ENCODE measurements at places on chromosomes 4 and X.
A peak's percentile ranks its signal among the peaks of the same experiment; 100 is the strongest.

DNA sequence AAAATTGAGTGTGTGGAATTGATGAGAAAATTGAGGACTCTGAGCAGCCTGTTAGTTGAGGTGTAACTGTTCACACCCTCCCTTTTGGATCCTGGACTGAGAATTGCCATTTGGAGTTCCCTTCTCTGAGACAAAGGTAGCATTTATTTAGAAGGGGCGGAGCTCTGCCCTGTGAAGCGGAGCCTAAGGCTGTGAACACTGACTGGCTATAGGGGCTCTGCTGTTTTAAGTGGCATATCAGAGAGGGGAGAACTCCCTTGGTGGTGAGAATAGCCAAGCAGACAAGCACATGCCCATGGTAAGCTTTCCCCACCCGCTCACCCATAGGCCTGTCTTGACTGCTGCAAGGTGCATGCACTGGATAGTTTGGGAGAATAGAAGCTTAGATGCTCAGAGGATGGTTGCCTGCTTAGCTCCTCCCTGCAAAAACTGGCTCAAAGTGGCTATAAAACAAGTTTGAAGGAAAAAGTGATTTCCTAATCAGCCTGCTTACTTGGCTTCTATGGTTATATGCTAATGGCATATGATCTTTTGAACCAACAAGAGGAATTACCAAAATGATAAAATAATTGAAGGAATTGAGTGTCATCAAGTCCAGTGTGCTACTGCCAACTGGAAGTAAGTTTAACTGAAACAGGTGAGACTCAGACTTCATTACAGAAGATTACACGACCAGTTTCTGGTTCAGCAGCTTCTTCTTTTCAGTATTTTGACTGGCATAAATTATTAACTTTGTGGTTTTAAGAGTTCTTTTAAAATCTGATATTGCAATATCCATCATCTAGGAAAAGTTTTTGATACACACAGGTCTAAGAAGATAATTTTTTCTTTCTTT, 108.4 kb downstream of the AFF1 start:
- DNase-seq, result no peak

- DNase-seq, result no peak
Observed at GRCh38 chr4:184094532-184095159, 123.0 kb downstream of the ENPP6 start.

GRCh38 chr4:128220286-128221235, 67.1 kb downstream of the PGRMC2 start:
- no peak for DNase-seq

GRCh38 chr4:112145790-112146501, 692 bp downstream of the FAM241A start:
- DNase-seq, result peak; percentile 68

DNA sequence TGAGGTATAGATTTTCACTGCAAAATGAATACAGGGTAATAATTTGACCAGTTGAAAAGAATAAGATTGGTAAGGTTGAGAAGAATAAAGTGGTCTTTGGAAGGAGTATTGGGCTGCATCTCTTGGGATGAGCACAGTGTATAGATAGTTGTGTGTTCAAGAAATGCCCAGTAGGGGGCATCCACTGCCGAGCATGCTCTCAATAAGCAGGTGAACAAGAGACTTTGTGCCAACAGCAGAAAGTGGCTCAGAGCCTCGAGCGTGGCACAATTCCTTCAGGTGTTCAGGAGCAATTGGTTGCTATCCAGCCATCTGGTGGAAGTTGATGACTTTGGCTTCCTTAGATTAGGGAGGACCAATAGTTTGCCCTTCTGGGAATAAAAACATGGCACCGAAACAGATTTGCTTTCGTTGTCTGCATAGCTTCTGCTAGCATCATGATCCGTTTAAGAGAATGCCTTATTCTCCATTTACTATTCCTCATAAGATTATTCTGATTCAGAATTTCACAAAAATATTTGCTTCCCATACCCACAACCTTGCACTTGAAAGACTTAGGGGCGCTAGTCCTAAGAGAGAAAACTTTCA, 258.1 kb upstream of the NEIL3 start:
- DNase-seq, result no peak

GRCh38 chrX:48278958-48279357, 23.8 kb downstream of the SSX1 start:
- no peak for DNase-seq

DNA sequence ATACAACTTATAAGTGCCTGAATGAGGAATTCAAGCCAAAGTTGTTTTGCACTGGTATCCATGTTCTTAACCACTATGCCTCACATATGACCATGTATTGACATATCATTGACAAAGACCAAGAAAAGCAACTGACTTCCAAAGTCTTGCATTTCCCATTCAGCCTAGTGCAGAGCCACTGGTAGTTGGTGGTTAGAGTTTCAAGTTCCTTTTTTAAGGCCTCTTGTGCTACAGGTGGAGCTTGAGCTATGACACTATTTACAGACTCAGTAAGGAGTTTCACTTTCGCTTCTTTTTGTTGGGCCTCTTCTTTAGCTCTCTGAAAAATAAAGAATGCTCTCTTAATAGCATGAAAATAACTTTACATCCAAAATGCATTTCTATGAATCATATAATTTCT, 763.0 kb downstream of the DMD start:
- DNase-seq, result no peak

- DNase-seq, result no peak
Observed at GRCh38 chr4:73853246-73853704, at the start of gene PF4V1. Gene PF4V1, plus strand, starts transcription at chr4:73853296. Its CDS starts 67 bp downstream, at chr4:73853363.

- no peak for DNase-seq
Observed at GRCh38 chr4:119666653-119667091, 38.1 kb upstream of the PDE5A start.

DNA sequence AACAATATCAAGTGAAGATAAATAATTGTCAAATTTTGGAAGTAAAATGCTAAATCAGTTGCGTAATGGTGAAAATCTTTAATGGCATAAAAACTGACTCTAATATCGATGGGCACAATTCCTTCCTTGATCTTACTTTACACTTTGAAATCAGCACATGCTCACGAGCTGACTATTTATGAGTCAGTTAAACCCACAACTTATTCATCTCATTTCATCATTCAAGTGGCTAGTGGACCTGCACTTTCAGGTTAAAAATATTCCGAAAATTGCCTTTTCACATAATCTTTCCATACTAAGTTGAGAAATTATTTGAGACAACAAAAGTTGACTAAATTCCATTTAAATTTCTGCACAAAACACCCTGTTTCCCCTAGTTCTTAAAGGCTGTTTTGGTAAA, 582.1 kb upstream of the TENM3 start:
- DNase-seq, result no peak

GRCh38 chr4:7330811-7331681, 103.7 kb downstream of the PSAPL1 start:
- DNase-seq, result no peak

DNA sequence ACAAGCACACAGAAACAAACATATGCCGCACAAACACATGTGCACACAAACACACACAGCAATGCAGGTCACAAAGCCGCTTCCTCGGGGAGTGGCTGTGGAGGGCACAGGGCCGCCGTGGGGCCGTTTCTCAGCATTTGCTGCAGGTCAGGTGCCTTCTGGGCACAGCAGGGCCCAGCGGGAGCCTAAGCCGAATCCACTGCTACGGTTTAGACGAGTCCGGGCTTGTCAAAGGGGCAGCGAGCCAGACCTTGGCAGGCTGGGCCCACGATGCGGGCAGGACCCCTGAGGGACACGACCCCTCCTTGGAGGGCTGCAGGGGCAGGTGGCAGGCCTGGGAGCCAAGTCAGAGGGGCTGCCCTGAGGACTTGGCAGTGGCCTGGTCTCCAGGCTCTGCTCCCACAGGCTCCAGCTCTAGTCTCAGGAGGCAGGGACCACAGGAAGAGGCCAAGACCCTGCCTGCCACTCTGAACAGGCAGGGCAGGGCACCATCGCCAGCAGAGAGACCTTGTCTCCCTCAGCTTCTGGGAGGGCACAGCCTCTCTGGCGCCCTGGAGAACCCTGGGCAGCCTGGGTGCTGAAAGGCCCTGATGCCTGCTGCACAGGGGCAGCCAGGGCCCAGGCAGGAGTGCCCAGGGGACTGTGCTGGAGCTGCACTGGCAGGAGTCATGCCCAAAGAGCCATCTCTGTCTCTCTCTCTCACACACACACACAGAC, 5.5 kb upstream of the ATP2B3 start:
- DNase-seq, result no peak

GRCh38 chr4:11098461-11098860, 330.2 kb downstream of the HS3ST1 start:
- DNase-seq, result no peak

- DNase-seq, result no peak
Observed at GRCh38 chr4:119750048-119750447, 121.4 kb upstream of the PDE5A start.

DNA sequence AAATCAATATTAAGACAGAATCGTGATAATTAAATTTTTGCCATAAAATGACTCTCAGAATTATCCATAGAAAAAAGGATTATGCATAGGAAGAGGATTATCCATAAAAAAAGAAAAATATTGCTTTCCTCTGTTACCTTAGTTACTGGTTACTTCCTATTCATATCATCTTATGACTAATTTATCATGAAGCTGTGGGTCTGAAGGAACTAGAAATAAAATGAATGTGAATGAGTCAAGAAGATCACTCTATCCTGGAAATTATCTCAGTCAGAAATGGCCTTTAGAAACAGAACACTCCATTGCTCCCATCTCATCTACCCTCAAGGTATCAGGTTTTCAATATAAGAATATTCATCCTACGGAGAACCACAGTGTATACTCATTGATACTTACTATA, 19.4 kb downstream of the RPS6KA6 start:
- DNase-seq, result no peak

GRCh38 chrX:129006491-129006890, 516.8 kb downstream of the SMARCA1 start:
- no peak for DNase-seq

DNA sequence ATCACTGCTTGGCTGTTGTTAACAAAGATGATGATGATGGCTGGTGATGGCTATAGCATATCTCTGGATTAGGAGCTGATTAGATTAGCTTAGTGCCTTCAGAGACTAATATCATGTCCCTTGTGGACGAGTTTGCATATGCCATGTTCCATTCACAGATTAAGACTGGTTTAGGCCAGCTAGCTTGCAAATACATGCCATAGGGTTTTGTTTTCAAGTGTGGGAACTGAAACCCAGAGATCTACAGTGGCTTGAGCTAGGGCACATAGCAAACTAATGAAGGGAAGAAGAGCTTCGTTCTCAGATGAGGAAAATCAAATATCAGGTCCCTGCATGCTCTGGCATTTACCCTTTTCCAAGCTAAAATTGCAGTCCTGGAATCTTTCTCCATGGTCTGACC, 492.3 kb downstream of the MAGEE1 start:
- DNase-seq, result no peak
